HAP-1 (cell line): ENCODE measurements at places on chromosomes 11 and 22.

DNA sequence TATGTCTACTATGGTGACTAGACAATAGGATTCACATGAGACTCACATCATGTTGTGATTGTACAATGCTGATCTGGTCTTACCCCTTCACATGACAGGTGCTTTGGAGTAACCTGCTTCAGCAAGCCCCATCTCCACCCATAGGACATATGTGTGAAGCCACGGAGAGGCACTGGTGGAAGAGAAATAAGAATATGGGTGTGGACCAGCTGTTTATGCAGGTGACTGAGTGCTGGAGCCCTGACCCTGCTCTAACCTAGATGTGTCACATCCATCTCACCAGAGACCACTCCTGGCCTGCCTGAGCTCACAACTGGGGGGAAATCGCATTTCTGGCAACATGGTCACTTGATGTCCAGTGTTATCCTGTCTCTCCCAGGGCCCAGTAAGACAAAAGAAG is 119.7 kb downstream of the GGTLC2 start:
- no peak for DNase-seq

GRCh38 chr11:44998051-44998450 is 47.4 kb upstream of the TP53I11 start:
- DNase-seq, result no peak

- no peak for DNase-seq
Observed at GRCh38 chr22:17782158-17782557, 7.9 kb upstream of the BID start.

DNA sequence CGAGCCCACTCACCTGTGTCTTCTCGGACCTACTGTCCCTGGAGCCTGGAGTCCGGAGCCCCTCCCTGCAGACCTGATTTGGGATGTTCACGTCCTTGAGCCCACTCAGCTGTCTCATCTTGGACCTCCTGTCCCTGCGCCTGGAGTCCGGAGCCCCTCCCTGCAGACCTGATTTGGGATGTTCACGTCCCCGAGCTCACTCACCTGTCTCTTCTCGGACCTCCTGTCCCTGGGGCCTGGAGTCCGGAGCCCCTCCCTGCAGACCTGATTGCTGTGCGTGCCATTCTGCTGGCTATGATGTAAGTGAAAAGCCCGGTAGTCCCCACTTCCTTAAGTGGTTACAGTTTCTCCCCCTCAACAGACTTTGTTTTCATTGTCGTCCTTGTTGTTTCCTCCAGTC is 867.1 kb downstream of the BRD1 start:
- no peak for DNase-seq

GRCh38 chr22:33823552-33823951 is 96.7 kb downstream of the LARGE1 start:
- DNase-seq, result no peak

GRCh38 chr11:6156628-6157359 is 13.3 kb downstream of the OR52B2 start:
- DNase-seq, result no peak

DNA sequence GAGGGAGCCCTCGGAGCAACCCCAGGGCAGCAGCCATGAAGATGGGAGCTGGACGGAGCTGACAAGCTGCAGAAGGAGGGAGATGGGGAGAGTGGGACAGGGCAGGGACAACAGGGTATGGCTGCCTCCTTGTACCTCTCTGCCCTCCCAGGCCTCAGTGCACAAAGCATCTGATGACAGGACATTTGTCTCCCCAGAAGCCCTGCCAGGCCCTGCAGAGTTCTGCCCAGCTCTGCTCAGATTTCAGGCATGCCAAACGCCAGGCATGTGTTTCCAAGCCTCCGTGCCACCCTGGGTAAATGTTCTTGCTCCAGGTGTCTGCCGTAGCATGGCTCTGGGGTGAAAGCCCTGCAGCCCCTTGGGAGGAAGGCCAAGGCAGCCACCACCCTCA is 1.1 kb upstream of the IFITM10 start:
- DNase-seq, result no peak

DNA sequence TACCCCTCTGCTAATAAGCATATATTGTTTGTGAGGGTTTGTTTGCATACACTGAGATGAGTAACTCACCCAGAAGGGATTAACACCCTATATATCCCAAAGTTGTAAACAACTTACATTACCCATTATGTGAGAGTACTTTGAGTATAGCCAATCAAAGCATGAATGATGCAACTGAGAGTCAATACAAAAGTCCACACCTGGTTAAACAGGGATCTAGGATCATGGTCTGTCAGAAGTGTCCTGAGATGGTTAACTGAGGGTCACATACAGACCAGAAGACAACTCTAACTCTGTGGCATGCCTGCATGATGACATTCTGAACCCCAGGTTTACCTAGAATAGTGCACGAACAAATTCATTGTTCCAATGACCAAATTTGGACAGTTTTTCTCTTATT is 17.4 kb upstream of the OR10A5 start:
- no peak for DNase-seq

DNA sequence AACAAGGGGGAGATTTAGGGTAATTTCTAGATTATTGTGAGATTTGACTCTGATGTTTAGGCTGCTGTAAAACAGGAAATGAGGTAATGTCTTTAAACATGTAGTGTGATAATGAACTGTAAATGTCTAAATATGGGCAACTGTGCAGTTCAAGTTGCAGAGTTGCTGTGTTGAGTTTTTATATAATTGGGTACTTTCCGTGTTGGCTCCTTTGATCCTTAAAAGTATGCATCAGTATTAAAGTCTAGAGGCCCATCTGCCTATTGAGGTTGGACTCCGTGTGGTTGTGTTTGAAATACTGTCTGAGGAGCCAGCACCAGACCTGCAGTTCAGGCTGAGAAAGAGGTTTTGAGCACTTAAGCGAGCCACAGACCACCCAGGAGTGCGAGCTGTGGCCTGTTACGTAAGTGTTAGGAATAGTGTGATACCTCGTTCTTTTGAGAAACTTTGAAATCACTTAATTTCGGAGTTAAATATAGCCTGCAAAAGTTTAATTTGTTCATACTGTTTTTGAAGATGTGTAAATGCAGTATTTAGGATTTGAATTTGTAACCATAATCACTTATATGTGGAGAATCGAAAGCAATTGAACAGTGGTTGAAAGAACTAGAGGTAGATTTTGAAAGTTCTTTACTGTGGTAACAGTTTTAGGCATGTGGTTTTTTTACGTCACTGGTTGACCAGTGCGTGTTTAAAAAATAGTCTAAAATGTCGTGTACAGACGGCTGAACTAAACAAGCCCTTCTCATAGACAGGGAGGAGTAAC is 9.0 kb downstream of the FAM118A start:
- DNase-seq, result no peak

DNA sequence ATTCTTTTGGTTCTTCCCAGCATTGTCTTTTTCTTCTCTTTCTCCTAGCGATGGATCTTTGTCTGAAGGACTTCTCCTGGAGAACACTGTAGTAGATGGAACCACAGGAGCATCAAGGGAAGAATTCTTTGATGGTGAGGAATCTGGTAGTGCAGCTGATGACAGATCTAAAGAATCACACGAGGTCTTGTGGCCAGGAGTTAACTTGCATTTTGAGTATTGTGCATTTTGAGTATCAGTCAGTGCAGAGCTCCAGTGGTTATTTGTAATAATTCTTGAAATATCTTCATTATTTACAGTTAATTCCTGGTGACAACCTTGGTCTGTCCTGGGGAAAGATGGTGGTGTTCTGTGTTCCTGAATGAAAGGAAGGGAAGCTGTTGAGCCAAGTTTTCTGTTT is 14.5 kb upstream of the POGLUT3 start:
- DNase-seq, result no peak

DNA sequence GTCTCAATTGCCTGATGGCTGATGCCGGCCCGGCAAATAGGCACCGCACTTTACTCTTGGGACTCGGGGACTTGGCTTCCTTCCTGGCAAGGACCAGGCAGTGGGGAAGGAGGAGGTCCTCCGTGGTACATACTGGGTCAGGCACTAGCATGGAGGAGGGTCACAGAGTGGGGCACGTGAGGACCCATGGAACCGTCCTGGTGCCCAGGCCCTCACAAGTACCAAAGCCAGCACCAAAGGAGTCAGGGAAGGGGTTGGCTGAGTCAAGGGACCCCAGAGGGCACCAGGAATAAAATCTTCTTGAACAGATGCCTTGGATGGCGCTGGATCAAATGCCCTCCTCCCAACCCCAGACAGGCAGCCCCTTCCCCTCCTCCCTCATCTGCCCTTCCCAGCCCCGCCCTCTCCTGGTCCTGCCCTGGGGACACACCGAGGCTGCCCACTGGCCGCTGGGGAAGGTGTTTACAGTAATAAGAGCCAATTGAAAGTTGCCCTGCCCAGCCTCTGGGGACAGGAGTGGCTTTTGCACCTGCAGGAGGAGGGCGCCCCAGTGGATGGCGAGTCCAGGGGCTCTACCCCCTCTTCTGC is 5.6 kb upstream of the CARNS1 start:
- DNase-seq, result no peak

- no peak for DNase-seq
Observed at GRCh38 chr11:72899238-72899637, 85.0 kb downstream of the ATG16L2 start.

DNA sequence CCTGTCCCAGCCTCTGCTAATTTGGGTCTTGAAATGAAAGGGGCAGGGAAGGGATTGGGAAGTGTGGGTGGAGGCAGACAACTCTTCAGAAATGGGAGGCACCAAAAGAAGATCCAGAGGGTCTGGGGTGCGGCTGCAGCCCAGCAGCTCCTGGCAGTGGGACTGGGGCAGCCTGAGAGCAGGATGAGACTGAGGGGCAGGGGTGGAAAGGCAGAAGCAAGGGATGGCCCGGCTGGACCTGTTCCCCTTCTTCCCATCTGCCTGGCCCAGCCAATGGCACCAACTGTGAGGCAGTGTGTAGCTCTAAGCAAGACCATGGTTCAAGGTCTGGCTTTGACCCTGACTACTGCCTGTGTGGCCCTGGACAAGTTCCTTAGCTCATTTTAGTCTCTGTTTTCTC is 160.4 kb downstream of the ENTHD1 start:
- DNase-seq, result no peak

- peak; percentile 41 for DNase-seq
Observed at GRCh38 chr11:134276396-134277182, 410 bp downstream of the GLB1L3 start.

- DNase-seq, result peak; percentile 91
Observed at GRCh38 chr11:17730608-17731462, 3.7 kb upstream of the KCNC1 start.

GRCh38 chr11:66874232-66874631 is 17.4 kb downstream of the LRFN4 start:
- no peak for DNase-seq

- no peak for DNase-seq
Observed at GRCh38 chr11:27200779-27201453, 160.3 kb downstream of the BBOX1 start.

DNA sequence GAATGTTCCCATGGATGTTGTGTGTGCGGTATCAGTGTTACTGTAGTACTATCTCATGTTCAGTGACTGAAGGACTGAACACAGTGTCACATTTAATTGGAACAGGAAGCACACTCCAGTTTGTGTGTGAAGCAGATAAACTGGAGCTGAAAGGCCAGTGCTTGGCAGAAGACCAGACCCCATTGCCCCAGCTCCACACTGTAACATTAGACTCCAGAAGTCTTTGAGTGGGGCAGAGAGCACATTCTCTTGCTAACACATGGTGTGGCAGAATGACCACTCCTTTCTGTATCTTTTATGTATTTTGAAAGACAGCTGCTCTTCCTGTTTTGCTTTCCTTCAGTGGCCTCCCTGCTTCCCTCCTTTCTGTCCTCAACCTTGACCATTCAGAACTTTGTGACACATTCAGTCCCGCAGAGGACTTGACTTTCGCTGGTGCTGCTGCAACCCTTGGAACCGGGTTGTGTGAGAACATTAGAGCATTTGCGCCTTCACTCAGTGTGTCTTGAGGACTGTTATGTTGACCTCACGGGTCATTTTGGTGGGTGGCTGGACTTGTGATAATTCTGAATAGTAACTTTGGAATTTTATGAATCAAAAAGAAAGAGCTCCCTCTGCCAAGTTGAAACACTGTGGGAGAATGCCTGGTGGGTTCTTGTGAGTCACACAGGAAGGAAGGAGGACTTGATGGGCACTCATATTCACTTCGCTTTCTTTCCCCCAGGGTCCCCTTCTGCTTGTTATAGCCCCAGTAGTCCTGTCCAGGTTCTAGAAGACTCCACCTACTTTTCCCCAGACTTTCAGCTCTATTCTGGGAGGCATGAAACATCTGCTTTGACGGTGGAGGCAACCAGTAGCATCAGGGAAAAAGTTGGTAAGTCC is 26.4 kb downstream of the AMOTL1 start:
- no peak for DNase-seq

- DNase-seq, result no peak
Observed at GRCh38 chr11:10298342-10298741, 4.3 kb upstream of the SBF2 start.

GRCh38 chr22:24553597-24554312 is 1.2 kb downstream of the GUCD1 start:
- DNase-seq, result no peak

DNA sequence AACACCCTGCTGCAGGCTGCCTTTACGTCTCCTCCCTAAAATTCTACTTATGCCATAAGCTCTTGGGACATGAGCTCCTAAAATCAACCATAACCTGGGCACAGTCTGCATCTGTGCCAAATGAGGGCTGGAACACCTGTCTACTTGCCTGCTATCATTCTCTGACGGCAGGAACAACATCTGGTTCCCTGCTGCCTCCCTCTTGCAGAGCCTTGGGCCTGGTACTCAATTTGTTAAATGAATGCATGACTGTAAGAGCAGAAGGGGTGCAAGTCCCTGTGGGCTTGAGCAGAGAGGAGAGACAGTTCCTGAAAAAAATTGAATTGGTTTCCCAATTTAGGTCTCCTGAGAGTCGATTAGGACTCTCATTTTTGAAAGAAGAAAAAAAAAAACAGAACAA is 66.7 kb upstream of the CSNK2A3 start:
- DNase-seq, result no peak

DNA sequence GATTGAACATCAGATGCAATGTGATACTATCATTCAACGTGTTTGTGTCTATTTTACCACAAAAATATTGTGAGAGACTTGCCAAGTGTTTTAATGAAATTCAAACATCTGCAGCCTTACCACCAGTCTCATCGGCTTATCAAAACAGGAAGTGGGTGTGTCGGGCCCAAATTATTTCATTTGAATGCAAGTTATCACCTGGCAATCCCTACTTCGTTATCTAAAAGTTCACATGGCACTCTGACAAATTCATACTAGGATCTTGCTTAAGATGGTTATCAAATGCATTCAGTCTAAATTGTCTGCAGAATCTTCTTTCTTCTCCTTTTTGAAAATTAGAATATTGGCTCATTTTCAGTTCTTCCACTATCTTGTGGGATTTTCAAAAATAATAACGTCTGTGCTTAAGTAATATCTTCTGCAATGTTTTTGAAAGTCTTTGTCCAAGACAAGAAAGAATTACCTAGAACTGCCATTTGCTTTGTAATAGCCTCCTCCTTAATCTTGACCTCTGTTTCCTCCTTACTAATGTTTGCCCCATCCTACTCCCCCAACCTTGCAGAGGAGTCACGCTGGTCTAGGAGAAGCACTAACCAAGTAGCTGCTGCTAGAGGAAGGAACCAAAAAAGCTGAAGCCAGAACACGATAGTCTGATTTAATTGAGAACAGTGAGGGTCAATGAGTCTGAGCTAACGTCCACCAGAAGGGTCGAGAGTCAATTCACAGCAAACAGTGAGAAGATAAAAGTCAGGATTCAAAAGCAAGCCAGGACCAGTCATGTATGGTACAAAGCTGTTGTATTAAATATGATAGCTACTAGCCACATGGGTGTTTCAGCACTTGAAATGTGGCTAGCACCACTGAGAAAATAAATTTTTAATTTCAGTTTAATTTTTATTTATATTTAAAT is 10.2 kb upstream of the BIRC3 start:
- no peak for DNase-seq

- no peak for DNase-seq
Observed at GRCh38 chr11:8056810-8057463, 24.1 kb upstream of the TUB start.

- DNase-seq, result no peak
Observed at GRCh38 chr11:28514391-28514790, 406.2 kb downstream of the METTL15 start.
